ENCODE measurements at places on chromosomes 2 and 18.

DNA sequence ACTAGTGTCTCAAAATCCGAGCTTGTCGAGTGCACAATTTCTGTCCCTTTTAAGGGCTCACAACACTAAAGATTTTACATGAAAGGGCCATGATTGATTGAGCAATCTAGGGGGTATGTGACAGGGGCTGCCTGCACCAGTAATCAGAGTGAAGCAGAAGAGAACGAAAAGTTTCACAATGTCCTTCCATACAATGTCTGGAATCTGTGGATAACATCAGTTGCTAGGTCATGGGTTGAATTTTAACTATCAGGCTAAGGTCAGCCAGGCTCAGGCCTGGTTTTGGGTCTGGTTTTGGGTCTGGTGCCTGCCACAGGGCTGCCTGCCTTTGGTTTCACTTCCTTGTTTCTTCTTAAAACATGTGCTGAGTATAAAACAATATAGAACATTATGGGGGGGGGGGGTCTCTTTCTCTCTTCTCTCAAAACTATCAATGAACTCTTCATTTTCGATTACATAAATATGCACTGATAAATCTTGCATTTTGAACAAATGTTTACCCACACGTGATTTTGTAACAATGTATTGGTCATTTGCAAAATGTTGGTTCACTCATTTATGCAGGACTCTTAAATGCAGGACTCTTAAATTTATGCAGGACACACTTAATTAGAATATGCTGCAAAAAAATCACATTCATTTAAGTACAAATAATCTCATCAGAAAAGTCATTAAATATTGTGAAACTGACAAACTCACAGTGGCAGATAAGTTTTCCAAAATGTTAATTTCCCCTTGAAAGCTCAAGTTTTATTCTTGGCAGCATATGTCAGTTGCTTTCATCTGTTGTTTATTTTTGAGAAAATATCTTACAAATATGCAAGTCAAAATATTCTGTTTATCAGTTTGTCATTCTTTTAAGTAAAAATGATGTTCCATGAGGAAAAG, 290.5 kb upstream of the KYNU start:
- DNase-seq = no peak

DNA sequence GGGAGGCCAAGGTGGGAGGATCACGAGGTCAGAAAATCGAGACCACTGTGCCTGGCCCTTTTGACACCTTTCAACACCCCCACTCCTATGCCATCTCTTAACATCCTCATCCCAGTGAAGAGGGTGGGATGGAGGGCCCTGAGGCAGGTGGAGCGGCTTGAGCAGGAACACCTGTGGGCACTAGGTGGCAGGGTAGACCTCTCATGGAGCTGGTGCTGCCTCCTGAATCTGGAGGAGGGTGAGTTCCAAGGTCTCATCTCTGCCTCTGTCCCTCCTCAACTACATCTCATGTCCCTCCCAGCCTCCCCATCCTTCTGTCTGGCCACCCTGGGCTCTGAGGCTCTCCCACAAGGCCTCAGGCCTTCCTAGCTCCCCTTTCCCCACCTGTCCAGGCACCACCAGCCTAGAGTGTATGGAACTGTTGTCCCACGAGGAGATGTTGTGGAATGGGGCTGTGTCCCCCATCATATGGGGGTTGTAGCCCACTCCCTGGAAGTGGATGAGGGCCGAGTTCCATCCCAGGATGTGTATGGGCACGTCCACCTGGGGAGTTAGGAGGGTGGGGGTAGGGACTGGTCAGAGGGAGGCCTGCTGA, 17.0 kb upstream of the CRYBA2 start:
- DNase-seq = no peak

DNA sequence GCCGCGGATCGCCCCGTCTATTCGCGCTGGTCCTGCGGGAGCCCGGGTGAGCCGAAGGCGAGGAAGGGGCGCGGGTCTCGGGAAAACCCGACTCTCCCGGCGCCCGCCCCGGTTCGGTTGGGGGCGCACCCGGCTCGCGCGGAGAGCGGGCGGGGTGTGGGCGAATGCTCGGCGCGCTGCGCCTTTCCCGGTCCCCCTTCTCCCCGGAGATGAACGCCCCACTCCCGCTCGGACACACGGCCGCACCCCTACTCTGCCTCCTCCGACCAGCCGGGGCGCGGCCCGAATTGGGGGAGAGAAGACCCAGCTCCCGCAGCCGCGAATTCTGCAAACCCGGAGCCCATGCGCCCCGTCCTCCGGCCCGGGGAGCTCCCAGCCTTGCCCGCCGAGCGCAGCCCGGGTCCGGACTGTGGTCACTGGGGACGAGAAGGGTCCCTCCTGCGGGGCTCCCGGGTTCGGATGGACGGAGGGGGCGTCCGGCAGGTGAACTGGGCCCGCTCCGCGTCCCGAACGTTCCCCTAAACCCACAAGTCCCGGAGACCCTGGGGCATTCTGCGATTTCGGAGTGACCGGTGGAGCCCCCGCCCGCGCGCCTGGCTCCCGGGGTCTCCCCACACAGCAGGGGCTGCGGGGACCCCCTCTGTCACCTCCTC, 734 bp downstream of the KCNG2 start:
- DNase-seq = no peak

DNA sequence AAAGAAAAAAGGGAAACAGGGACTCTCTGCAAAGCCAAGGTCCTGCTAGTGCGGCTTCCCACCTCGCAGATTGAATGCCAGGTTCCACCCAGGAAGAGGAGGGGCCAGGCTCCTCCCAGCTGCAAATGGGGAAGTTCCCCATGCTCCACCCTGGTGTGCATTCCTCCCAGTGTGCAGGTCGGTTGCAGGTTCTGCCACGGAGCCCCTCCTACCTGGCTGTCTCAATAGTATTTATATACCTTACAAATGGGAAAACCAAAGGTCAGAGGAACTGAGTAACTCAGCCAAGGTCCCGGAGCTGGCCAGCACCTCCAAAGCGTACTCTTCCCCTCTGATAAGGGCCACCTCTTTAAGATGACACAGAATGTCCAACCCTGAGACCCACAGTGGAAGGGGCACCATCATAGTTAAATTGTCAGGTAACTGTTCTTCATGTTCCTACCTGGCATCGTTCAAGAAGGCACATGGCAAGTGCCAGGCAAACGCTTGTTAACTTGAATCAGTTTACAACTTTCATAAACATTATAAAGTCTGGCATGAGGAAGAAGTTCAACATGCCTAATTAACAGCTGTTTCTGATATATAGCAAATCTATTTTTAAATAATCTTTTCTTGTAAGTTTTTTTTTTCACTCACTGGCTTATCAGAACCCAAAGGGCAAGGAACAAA, 35.5 kb downstream of the POU3F3 start:
- DNase-seq = no peak

GRCh38 chr2:98477036-98477435, 32.4 kb downstream of the INPP4A start:
- no peak for DNase-seq

Measured in T follicular helper cell (primary cell).